Tibial artery (tissue), 4 donors: ENCODE measurements at places on chromosomes 16 and 17.

DNA sequence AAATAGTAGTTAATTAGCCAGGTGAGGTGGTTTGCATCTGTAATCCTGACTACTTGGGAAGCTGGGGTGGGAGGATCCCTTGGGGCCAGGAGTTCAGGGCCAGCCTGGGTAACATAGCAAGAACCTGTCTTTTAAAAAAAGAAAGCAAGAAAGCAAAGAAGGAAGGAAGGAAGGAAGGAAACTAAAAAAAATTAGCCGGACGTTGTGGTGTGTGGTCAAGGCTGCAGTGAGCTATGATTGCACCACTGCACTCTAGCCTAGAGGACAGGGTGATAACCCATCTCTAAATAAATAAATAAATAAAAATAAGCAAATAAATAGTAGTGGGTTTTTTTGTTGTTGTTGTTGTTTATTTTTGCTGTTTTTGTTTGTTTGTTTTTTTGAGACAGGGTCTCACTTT, 39.3 kb upstream of the MAP2K6 start:
- H3K4me1 ChIP-seq, result no peaks in the 10 kb centered on the region
- H3K36me3 ChIP-seq, result no peaks in the 10 kb centered on the region
- H3K27me3 ChIP-seq, result no peaks in the 10 kb centered on the region
- no peak overlapping the region for H3K27ac ChIP-seq

GRCh38 chr17:79365836-79366770, 244.7 kb downstream of the RBFOX3 start:
- H3K4me1 ChIP-seq, result no peaks in the 10 kb centered on the region
- no peak overlapping the region for H3K4me3 ChIP-seq
- no peak for DNase-seq
- no peak overlapping the region for H3K27ac ChIP-seq
- no peaks in the 10 kb centered on the region for H3K36me3 ChIP-seq
- H3K27me3 ChIP-seq, result no peaks in the 10 kb centered on the region

DNA sequence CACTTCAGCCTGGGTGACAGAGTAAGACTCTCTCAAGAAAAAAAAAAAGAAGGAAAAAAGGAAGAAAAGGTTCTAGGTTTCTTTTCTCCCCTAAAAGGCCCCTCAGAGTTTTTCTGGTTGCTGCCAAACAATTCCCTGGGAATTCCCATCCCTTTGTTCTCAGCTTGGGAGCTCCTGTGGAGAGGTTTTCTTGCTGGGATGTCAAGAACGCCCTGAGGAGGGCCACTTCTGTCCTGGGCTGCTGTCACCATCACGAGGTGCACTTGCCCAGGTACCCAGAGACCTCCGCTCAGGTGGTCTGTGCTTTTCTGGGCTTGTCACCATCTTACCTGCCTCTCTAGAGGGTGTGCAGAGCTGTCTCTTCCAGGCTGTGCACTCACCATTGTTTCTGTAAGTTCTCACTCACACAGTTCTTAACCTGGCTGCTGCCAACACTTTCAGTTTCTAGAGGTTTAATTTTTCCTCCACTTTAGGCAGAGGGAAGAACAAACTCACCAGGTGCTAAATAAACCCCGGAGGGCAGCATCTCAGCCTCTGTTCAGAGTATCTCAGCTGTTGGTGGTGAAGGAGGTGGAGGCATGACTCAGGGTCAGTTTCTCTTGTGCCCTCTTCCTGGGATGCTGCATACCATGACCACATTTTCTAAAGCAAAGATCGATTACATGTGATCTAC, 2.4 kb upstream of the COX6A2 start:
- H3K36me3 ChIP-seq, result no peaks in the 10 kb centered on the region
- H3K4me3 ChIP-seq, result no peak overlapping the region
- no peaks in the 10 kb centered on the region for H3K27me3 ChIP-seq
- H3K4me1 ChIP-seq, result no peaks in the 10 kb centered on the region
- no peak overlapping the region for H3K27ac ChIP-seq
- DNase-seq, result no peak

DNA sequence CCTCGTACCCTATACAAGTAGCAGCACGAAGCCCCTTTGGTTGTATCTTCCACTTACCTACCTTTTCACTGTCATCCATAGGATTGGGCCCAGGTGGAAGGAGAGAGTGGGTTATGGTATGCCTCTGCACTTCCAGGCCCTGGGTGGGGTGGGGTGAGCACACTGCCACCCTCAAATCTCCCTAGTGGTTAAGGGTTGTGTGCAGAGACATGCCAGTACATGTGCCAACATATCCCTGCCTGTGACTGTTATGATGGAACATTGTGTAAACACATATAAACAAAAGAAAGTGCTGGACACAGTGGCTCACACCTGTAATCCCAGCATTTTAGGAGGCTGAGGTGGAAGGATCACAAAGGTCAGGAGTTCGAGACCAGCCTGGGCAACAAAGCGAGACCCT, 11.1 kb downstream of the HROB start:
- no peaks in the 10 kb centered on the region for H3K4me1 ChIP-seq
- H3K27me3 ChIP-seq, result no peaks in the 10 kb centered on the region
- no peak for DNase-seq

GRCh38 chr17:40623419-40624210, 24.0 kb downstream of the SMARCE1 start:
- DNase-seq, result no peak
- peaks cover 11% of the 10 kb centered on the region for H3K36me3 ChIP-seq
- peaks cover 15% of the 10 kb centered on the region for H3K27me3 ChIP-seq
- no peak overlapping the region for H3K4me3 ChIP-seq

DNA sequence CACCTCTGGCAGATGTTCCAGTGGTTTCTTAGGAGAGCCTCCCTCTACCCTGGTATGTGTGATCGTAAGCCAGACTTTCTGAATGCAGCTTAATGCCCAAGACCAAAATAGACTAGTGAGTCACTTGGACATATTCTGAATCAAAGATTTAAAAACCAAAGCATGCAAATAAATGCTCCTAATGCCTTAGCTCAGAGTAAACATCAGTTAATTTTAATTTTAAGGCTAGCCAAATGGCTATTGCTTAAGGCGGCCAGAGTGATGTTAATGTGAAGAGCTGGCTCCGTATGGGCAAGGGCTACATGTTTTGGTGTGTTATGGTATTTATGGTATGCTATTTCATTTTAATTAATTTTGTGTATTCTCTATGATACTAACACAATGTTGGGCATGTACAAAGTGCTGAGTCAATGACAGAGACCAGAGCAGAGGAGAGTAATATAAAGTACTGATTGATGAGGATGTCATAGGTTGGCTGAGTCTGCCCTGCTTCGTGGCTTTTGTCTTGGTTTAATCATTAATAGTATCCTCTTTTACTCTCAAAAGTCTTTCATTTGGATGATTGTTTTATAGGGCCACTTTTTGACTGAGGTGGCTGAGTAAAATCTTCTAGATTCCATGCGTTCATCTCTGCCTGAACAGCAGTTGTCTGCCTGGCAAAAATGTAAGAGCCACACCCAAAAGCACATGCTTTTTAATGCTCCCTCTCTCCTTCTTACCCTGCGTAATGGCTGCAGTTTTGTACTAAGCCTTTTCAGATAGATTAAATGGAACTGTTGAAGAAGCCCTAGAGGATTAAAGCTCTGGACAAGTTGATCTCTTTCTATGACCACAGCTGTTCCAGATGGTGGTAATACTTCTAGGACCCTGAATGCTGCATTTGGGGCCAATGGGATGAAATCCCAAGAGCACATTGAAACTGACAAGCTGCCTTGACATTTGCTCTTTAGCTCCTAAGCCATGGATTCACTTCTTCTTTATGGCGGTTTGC, 59.6 kb downstream of the MAP2K6 start:
- no peaks in the 10 kb centered on the region for H3K36me3 ChIP-seq
- H3K4me3 ChIP-seq, result no peak overlapping the region
- no peak for DNase-seq
- no peak overlapping the region for H3K27ac ChIP-seq
- H3K27me3 ChIP-seq, result no peaks in the 10 kb centered on the region
- peaks cover 25% of the 10 kb centered on the region for H3K4me1 ChIP-seq

GRCh38 chr17:59790910-59791309, 83.5 kb downstream of the VMP1 start:
- H3K4me1 ChIP-seq, result peaks cover 46% of the 10 kb centered on the region
- H3K4me3 ChIP-seq, result no peak overlapping the region
- H3K27me3 ChIP-seq, result no peaks in the 10 kb centered on the region
- no peak for DNase-seq
- no peaks in the 10 kb centered on the region for H3K36me3 ChIP-seq
- H3K27ac ChIP-seq, result peak overlapping the region; percentile 59

GRCh38 chr16:66719246-66719645, 22.7 kb upstream of the CMTM4 start:
- no peaks in the 10 kb centered on the region for H3K27me3 ChIP-seq
- DNase-seq, result no peak
- H3K36me3 ChIP-seq, result peaks cover 53% of the 10 kb centered on the region
- no peak overlapping the region for H3K27ac ChIP-seq
- H3K4me3 ChIP-seq, result no peak overlapping the region
